ENCODE measurements at places on chromosomes 6 and 20.

- no peak for DNase-seq
These were observed 19.3 kb downstream of the SULF2 start for GRCh38 chr20:47765691-47766594.

GRCh38 chr6:64376394-64376793 lies 740.8 kb downstream of the PHF3 start:
- no peak for DNase-seq

- no peak for DNase-seq
These were observed 44.3 kb downstream of the TPD52L1 start for GRCh38 chr6:125197795-125198269.

GRCh38 chr6:161755080-161755479 lies 481.2 kb upstream of the AGPAT4 start:
- no peak for DNase-seq

GRCh38 chr6:34598712-34599111 lies 42.6 kb upstream of the SPDEF start:
- no peak for DNase-seq

DNA sequence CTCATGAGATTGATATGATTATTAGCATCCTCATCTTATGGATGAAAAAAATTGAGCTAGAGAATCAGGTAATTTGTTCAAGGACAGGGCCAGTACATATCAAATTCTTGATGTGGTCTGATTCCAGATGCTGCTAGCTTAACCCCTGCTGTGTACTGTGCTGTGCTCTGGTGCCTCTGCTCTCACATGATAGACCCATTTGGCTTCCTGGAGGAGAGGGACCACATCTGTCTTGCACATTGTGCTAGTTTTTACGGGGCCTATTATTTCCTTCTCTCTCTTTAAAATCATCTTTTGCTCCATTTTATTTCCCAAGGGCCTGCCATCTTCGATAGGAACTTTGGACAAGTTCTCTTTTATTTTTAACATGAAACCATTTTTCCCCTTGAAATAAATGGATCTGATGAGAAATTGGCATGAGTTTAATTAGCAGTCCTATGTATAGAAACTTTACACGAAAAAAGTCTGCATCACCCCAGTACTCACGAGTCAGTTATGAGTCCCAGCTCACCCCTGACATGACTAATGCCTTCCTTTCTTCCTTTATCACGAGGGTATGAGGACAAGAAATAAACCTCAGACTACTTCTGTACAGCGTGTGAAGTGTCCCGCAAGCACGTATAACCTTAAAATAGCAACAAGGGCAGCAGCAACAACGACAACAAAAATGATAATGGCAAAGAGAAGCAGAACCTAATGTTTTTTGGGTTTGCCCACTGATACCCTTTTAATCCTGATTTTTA lies 26.5 kb downstream of the CD109 start:
- DNase-seq, result no peak

DNA sequence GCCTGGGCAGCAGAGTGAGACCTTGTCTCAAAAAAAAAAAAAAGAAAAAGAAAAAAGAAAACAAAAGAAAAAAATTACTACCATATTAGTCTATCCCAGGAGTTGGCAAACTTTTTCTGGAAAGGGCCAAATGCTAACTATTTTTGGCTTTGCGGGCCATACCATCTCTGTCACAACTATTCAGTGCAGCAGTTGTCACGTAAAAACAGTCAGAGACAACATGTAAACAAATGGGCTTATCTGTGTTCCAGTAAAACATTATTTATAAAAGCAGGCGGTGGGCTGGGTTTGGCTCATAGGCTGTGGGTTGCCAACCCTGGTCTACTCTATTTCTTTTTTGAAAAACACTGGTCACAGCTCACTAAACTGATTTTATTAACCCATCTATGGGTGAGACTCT lies 53.4 kb downstream of the EYA2 start:
- no peak for DNase-seq

GRCh38 chr20:39855799-39856198 lies 833.2 kb downstream of the MAFB start:
- DNase-seq, result no peak

DNA sequence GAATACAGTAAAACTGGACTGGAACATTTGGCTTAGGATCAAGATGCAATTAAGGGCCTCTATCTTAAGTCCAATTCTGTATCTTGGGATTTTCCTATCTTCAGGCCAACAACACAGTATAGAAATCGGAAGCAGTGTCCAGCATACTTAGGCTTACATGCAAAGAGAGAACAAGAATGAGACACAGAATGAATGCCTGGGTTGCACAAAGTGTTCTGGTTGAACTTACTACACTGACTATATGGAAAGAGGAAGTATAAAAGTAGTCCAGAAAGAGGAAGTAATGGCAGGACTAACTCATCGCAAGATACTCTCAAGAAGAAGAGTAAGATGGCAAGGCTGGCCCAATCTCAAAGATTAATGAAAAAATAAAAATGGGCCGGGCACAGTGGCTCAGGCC lies 87.6 kb downstream of the BTBD9 start:
- DNase-seq, result no peak

GRCh38 chr20:61575151-61575937 lies 323.3 kb downstream of the CDH4 start:
- no peak for DNase-seq

GRCh38 chr20:5044075-5044620 lies 42.8 kb upstream of the SLC23A2 start:
- no peak for DNase-seq

- DNase-seq, result no peak
These were observed 73.6 kb downstream of the RALGAPA2 start for GRCh38 chr20:20638878-20639277.

DNA sequence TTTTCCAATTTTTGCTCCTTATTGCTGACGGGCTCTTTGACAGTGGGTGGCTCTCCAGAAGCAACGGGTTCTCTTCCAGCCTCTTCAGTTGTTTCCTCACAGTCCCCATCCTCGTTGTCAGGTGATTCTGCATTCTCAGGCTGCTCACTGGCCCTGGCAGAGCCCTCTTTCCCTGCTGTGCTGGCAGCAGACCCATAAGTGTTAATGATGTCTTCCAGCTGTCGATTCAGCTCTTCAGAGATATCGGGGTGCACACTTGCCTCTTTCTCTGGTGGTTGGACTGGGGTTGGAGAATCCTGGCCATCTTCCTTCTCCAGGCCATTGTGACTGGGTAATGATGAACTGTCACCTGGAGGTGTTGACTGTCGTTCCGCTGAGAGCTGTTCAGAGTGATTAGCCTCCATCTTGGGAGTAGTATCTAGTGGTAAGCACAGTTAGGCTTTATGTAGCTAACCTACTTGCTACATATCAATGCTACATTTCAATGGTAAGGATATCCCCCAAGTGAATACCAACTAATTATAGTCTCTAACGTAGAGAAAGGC lies 3.2 kb downstream of the TXLNB start:
- DNase-seq, result no peak

- no peak for DNase-seq
These were observed 642.1 kb downstream of the EPHA7 start for GRCh38 chr6:92777146-92777740.

GRCh38 chr6:129638055-129638684 lies 71.8 kb downstream of the ARHGAP18 start:
- DNase-seq, result no peak

DNA sequence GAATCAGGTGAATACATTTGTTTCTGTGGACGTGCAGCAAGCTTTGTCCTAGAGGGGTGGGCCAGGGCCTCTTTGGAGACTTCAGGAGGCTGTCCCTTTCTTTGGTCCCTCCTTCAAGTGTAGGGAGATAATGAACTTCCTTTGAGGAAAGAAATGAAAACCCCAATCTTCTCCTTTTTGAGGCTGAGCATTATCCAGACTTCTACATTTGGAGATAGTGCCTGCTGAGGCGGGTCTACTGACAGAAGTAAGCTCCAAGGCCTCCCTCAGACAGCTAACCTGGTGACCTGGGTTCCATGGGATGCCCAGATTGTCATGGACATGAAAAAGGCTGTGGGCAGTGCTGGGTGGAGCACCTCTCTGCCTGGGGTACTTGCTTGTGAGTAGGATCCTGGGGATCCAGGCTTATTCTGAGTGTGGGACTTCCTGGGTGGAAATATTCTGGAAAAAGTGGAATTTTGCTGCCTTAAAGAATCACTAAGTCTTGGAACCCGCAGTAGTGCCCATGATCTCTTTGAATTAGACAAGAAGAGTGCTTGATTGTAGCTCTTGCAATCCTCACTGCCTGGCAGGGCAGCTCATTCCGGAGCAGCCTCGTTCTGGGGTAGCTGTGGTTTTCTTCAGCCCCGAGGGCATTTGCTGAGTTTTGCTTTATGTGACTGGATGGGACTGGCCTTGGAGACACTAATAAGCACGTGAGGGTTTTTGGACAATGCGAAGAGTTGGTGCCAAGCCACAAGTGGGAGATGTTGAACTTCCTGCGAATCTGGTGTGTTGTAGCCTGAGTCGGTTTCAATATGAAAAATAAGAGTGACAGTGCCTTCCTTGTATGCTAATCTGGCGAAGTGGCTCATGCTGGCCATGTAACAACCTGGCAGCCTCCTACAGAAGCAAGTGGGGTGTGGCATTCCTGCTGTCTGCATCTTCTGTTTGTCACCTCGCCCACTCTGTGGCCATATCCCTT lies 28.1 kb downstream of the SNRNP48 start:
- no peak for DNase-seq

DNA sequence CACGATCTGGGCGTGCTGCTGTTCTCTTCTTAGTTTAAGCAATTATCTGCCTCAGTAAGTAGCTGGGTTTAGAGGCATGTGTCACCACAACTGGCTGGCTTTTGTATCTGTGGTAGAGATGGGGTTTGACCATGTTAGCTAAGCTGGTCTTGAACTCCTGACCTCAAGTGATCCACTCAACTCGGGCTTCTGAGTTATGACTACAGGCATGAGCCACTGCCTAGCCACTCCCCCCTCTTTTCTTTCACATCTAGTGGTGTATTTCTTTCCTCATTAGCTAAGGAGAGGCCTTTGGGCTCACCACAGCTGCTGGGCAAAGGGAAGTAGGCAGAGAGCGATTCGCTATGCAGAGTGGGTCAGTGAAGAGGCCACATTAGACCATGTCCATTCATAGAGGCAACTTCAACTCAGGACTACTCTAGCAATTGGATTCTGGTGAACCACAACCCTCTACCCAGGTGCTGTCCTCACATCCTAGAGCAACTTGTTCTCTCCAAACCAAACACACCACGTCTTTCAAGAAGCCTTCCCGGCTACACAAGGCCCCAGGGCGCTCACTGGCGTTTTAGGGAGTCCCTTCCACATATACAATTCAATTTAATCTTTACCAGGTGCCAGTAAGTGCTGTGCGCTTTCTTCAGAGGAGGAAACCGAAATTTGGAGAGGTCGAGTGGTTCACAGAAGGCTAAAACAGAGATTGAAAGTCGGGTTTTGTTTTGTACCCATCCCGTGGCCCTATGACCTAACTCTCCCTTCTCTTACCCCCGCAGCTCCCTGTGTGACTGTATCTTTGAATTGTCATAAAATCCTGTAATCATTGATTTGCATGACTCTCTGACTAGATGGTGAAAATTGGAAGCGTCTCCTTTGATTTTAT lies 26.5 kb upstream of the GFOD1 start:
- DNase-seq, result no peak

DNA sequence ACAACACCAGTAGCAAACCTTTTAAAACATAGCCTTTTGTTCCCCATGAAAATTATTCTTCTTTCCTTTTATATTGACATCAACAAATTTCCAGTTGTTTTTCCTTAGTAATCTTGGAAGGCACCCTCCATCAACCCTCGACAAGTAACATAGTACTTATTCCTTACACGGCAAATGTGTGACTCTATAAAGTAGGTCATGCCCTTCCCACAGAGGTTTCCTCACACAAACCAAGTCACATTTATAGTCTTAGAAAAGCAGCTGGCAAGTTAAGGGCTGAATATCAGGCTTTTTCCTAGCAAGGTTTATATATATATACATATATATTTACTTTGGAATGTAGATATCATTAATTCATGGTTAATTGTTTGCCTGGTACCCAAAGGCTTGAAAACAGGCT lies 371.5 kb downstream of the SYNE1 start:
- DNase-seq, result no peak

DNA sequence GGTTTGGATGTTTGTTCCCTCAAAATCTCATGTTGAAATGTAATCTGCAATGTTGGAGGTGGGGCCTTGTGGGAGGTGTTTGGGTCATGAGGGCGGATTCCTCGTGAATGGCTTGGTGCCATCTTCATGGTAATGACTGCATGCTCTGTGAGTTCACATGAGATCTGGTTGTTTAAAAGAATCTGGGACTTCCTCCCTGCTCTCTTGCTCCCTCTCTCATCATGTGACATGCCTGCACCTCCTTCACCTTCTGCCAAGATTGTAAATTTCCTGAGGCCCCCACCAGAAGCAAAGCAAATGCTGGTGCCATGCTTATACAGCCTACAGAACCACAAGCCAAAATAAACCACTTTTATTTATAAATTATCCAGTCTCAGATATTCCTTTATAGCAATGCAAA lies 250.3 kb upstream of the PLN start:
- DNase-seq, result no peak

- no peak for DNase-seq
These were observed 9.6 kb upstream of the BPHL start for GRCh38 chr6:3108746-3109414.

DNA sequence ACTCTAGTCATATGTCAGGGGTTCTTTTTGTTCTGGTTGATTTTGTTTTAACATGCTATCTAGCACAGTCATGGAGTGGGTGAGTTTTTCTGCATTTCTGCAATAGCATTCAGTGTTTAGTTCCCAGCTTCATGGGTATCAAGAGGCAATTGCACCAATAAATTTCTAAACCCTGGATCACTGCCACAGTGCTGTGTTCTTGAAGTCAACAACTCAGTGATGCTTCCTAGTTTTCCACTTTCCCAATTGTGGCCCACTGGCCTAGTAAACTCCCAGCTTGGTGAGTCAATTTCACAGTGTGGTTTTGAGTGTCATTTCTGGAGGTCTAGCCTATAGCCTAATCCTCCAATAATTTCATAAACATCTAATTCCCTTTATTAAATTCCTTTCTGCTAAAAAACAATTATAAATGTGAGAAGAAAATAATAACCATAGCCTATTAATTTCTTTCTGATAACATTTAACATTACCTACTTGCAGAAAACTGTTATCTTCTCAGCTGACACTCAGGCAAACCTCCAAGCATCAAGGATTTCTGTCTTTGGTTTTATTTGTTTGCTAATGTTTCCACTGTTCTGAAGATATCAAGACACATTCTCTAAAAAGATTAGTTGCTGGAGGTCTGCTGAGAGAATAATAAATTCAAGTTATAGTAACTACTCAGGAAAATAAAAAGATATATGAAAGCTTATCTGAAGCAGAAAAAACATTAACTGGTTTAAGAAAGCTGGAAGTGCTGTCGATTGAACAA lies 89.9 kb downstream of the PDE7B start:
- no peak for DNase-seq

GRCh38 chr6:31588871-31589650 lies 3.0 kb downstream of the LST1 start:
- no peak for DNase-seq

DNA sequence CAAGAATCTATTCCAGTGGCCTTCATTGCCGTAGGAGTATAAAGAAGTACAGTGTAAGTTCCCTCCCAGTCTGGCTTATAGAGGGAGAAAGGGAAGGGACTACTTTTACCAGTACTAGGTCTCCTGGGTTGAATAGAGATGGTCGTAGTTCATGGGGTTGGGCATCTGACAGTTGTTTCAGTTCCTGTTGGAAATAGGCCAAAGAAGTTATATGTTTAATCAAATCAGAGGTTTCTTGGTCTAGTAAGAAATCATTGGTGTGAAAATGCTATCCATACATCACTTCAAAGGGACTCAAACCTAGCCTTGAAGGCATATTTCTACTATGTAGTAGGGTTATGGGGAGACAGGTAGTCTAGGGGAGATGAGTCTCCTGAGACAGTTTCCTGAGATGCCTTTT lies 45.6 kb upstream of the MAN1A1 start:
- DNase-seq, result no peak
